Osteoblast (primary cell): ENCODE measurements at places on chromosomes 12 and 14. TPM values are rescaled to one million over a fixed set of nuclear protein-coding genes. Genes with fewer than 3 reads are reported as not detected.
A peak's percentile ranks its signal among the peaks of the same experiment; 100 is the strongest.

GRCh38 chr12:107921062-107921461 lies 146.6 kb downstream of the ASCL4 start:
- H3K36me3 ChIP-seq, result no peaks in the 10 kb centered on the region
- H3K27ac ChIP-seq, result no peak overlapping the region

DNA sequence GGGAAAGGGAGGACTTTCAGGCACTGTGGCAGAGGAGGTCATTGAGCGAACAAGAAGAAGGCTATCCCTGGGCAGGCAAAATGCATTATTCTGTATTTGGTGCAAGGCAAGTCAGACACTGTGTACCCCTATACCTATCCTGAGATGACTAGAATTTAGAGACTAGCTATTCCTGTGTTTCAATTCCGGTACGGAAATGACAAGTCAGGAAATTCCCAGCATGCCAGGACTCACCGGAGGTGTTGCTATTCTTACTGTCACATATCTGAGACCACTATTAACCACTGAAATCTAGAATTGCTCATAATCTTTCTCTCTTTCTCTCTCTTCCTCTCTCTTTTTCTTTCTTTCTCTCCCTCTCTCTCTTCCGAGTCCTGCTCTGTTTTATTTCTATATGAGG lies 297.1 kb downstream of the PDZRN4 start:
- no peak overlapping the region for H3K27ac ChIP-seq
- no peaks in the 10 kb centered on the region for H3K4me1 ChIP-seq
- no peak overlapping the region for H3K4me3 ChIP-seq
- H3K36me3 ChIP-seq, result no peaks in the 10 kb centered on the region
- H3K27me3 ChIP-seq, result no peaks in the 10 kb centered on the region

DNA sequence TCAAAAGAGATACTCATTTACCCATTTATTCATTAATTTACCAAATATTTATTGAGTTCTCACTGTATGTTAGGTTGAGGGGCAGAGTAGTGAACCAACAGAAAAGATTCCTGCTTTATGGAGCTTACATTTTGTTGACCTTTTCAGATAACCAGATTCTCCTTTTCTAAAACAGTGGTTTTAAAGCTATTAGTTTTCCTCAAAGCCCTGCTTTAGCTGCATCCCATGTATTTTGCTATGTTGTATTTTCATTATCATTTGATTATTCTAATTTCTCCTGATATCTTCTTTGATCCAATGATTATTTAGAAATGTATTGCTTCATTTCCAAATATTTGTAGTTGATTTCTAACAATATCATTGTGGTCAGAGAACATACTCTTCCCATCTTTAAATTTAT lies 53.6 kb downstream of the EML1 start:
- no peaks in the 10 kb centered on the region for H3K4me1 ChIP-seq
- peaks cover 5% of the 10 kb centered on the region for H3K36me3 ChIP-seq
- H3K27me3 ChIP-seq, result no peaks in the 10 kb centered on the region
- DNase-seq, result no peak
- H3K4me3 ChIP-seq, result no peak overlapping the region

DNA sequence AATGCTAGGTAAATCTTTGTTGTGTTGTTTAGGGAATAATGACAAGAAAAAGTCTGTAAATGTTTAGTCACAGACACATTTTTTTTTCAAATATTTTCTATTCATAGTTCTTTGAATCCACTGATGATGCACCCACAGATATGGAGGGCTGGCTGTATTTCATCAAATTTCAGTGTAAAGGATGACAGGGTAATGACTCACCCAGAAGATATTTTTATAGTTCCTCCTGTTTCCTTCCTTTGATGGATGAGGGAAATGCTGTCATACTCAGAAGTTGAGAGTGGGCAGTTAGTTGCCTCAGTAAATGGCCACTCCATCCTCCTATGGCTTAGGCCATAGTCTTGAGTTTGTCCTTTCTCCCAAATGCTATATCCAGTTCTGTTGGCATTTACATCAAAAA lies 76.9 kb upstream of the REP15 start:
- DNase-seq, result peak; percentile 32
- no peaks in the 10 kb centered on the region for H3K36me3 ChIP-seq
- peaks cover 87% of the 10 kb centered on the region for H3K4me1 ChIP-seq

The LRRC9 gene
- total RNA-seq, result not detected in 2 replicates

GRCh38 chr12:52082026-52082668 lies 2.6 kb downstream of the SMIM41 start:
- H3K27ac ChIP-seq, result peak overlapping the region; percentile 57
- H3K4me1 ChIP-seq, result peaks cover 25% of the 10 kb centered on the region
- no peaks in the 10 kb centered on the region for H3K27me3 ChIP-seq
- peak overlapping the region; percentile 32 for H3K4me3 ChIP-seq
- peaks cover 20% of the 10 kb centered on the region for H3K36me3 ChIP-seq

DNA sequence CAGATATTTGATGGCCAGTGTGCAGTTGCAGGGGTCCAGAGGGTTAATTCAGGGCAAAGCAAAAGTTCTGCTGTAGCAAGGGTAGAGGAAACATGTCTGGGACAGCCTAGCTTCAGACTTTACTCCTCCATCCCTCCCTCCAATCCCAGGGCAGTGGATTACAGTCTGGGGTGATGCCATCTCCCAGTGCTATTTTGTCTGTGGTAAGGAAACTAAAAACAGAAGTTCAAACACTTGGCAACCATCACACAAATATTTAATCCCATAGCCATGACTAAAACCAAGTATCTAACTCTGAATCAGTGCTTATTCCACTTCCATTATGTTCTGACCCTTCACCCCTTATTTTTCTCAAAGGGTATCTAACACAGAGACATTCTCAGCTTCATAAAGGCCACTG lies 61.8 kb downstream of the PIK3C2G start:
- peaks cover 19% of the 10 kb centered on the region for H3K4me1 ChIP-seq
- no peak overlapping the region for H3K27ac ChIP-seq
- no peaks in the 10 kb centered on the region for H3K27me3 ChIP-seq
- DNase-seq, result no peak
- no peaks in the 10 kb centered on the region for H3K36me3 ChIP-seq
